T-helper 17 cell (primary cell): ENCODE measurements at places on chromosomes 11 and 22.

GRCh38 chr11:33953289-33953688 is 61.4 kb upstream of the LMO2 start:
- no peak for DNase-seq

- no peak for DNase-seq
Measured at GRCh38 chr11:15884777-15885540, 471.4 kb downstream of the SOX6 start.

DNA sequence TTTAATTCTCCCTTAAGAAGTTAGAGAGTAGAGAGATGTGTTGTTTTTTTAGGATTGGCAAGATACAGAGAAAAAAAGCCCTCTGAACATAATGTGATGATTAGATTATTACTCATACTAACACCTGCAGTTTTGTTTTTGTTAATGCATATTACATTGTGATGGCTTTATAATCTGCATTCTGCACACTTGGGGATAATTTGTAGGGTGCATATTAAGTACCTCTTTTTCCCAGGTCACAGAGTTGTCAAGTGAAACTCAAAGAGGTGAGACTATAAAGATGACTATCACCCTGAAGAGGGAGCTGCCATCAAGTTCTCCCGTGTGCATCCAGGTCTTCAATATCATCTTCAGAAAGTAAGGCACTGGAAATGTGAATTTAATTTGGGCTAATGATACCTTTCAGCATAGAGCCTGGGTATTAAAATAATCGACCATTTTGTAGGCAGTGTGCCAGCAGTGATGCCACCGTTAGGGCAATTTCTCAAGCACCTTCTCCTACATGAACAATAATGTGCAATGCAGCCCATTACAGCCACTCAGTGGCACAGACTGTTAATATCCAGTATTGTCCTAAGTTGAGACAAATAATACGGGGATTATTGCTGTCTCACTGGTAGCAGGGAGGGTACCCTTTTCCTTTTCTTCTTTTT is 16.2 kb downstream of the PIWIL4 start:
- no peak for DNase-seq

DNA sequence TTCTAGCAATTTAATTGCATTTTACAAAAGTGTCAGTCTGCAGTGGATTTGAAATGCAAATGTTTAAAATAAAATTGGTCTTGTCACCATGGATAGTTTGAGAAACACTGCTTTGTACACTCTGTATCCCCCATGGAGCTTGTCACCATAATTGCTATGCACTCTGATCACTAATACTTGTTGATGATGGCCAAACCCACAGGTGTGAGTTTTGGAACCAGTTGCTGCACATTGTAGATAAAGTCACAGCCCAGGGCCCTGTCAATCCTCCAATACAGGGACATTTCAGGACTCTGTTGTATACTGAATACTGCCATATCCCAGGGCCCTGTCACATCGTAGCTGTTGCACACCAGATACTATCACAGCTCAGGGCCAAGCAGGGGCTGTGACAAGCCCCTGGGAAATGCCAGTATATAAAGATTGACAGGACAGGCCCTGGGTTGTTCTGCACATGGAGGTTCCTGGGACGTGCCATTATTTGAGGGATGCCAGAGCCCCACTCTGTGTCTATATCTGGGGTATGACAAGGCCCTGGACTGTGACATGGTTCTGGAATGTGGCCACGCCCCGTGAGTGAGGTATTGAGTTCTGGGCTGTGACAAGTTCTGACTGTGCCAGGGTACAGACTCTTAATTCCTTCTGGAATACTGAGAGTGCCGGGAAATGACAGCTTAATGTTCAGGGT is 27.9 kb upstream of the SMPD1 start:
- DNase-seq: no peak

- DNase-seq: no peak
Measured at GRCh38 chr22:17970201-17970708, 54.1 kb downstream of the MICAL3 start.
